Fibroblast of skin of left quadriceps (primary cell): ENCODE measurements at places on chromosomes 4 and X.

GRCh38 chrX:7941390-7942042, 14.3 kb upstream of the PNPLA4 start:
- DNase-seq, result no peak

DNA sequence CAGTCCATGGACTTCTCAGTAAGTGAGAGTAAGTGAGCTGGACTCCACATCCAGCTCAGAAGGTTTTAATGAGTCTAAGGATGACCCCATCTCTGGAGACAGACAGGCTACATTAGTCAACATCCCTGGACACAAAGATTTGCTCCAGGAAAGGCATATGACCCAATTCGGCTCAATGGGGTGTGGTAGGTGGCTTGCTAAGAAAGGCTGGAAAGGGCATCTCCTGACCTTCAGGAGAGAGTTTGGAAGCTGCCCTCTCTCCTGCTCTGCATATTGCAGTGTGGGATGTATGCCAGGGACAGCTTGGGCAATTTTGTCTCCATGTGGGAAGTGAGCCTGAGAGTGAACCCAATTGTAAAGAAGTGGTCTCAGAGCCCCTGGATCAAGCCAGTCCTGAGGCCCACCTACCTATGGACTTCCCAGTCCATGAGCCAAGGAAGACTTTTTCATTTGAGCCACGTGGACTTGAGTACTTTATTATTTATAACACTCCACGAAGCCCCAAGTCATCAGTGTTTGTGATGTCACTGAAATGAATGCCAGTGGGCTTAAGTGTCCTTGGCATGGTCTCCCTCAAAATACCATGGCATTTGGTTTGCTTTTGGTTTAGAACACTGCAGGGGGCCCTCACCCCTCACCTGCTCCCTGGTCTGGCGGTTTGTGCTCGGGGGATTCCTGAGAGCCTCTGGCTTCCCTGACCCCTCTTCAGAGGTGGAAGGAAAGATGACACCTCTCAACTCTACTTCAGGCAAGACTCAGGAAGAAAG, 10.4 kb upstream of the ABLIM2 start:
- no peak for DNase-seq

GRCh38 chrX:50372966-50373365, 97.7 kb downstream of the DGKK start:
- DNase-seq, result no peak

DNA sequence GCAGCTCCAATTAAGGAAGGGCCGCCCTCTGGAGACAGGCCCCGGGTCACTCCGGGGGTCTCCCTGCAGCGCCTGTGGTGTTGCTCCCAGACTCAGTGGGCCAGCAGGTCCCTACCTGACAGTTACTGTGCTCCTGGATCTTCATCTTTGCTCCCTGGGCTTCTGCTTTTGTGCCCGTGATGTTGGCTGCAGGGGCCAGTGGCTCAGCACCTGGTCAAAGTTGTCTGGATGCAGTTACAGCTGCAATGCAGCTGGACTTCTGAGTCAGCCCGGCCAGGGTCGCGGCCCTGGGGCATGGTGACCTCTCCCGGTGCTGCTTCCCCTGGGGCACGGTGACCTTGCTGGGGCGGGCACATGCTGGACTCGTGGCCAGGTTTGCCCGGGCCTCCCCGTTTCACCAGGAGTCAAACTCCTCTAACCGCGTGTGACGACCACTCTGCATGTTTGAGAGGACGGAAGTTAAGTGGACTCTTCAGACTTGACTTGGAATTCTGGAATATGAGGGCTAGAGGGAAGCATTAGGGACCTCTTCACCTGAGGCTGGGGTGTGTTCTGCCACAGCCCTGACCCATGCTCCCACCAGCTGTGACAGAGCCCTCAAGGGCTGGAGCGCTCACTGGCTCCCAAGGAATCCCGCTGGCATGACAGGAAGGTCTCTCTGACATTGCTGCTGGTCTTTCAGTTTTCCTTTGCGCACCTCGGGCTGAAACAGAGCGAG, 3.7 kb downstream of the CTAG2 start:
- DNase-seq, result no peak

DNA sequence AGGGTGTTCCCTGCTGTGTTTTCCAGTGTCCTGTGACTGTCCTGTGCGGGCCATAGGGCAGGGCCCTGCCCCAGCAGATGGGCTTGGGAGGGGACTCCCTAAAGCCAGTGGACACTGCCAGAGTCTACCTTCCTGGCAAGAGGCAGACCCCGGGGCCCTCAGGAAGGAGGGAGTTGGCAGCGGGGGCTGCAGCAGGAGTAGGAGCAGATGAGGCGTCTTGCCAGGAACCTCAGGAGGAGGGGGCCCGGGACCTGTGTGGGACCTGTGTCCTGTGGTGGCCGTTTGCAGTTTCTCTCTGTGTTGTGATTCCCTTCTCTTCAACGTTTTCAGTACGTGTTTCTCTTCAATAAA, 3.8 kb downstream of the PNMA3 start:
- DNase-seq, result no peak

GRCh38 chrX:53242310-53242709, 17.3 kb upstream of the KDM5C start:
- no peak for DNase-seq
